ENCODE measurements at places on chromosomes 3 and 15. TPM values are rescaled to one million over a fixed set of nuclear protein-coding genes. Genes with fewer than 3 reads are reported as not detected.

SST gene
- not detected for polyA plus RNA-seq

- no peak for DNase-seq
These were observed 1.9 kb upstream of the SKIC8 start for GRCh38 chr15:78301326-78301725.

DNA sequence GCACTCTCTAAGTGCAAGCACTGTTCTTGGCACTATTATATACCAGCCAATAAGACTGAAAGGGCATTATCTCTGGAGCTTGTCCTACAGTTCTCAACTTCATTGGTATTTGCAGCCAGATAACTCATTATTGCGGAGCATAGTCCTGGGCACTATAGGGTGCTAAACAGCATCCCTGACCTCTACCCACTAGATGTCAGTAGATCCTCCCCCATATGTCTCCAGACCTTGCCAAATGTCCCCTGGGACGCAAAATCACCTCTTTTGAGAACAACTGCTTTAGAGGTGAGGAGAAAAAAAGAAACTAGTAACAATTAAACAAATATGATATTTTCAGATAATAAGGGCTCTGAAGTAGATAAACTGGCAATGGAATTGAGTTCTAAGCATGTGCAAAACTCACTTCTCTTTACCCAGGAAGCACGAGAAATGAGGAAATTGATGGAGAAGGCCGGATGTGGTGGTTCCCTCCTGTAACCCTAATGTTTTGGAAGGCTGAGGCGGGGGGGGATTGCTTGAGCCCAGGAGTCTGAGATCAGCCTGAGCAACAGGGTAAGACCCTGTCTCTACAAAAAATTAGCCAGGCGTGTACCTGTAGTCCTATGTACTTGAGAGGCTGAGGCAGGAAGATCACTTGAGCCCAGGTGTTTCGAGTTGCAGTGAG, 61.4 kb downstream of the FRMD4B start:
- DNase-seq, result no peak

DNA sequence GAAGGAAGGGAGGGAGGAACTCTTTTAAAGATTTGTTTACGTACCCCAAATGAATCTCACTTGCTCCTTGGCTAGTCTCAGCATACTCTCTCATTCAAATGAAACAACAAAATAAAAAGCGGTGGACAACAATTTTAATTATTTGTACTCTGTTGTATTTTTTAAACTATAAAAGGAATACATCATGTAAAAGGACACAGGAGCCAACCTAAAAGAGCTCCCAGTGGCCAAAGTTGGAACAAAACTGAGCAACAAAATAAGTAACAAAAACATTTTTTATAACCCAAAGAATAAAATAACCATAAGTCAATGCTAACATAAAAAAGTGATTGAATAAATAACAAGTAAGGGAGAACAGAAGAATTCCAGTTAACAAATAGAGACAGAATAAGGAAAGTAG, 24.4 kb upstream of the SSUH2 start:
- no peak for DNase-seq
